Small intestine (tissue), 16 donors: ENCODE measurements at places on chromosomes 6 and 20. TPM values are rescaled to one million over a fixed set of nuclear protein-coding genes. Genes with fewer than 3 reads are reported as not detected.

The DEFB132 gene
- polyA plus RNA-seq = 0.03 TPM

DNA sequence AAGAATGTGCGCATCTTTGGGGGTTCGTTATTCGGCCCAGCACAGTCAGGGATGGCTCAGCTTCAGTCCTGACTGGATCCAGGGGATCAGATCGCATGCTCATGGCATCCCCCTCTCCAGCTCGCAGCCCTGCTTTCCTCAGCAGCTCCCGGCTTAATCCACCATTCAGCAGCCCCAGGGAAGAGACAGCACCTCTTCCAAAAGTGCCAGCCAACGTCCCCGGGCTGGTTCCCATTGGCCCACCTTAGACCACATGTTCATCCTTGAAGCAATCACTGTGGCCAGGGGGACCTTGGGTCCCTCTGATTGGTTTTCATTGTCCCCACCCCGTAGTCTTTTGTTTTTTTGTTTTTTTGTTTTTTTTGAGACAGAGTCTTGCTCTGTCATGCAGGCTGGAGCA is 188.7 kb downstream of the ZMYND8 start:
- H3K27me3 ChIP-seq = no peaks in the 10 kb centered on the region
- H3K36me3 ChIP-seq = no peaks in the 10 kb centered on the region
- H3K27ac ChIP-seq = no peak overlapping the region

GRCh38 chr6:152305672-152306071 is 331.5 kb downstream of the SYNE1 start:
- no peaks in the 10 kb centered on the region for H3K36me3 ChIP-seq
- H3K27me3 ChIP-seq = no peaks in the 10 kb centered on the region
- no peak overlapping the region for H3K4me3 ChIP-seq
- no peak for DNase-seq
- H3K27ac ChIP-seq = no peak overlapping the region
- no peaks in the 10 kb centered on the region for H3K4me1 ChIP-seq

- DNase-seq = no peak
- no peaks in the 10 kb centered on the region for H3K36me3 ChIP-seq
- H3K4me3 ChIP-seq = no peak overlapping the region
- H3K27me3 ChIP-seq = no peaks in the 10 kb centered on the region
- H3K4me1 ChIP-seq = no peaks in the 10 kb centered on the region
- no peak overlapping the region for H3K27ac ChIP-seq
Observed at GRCh38 chr20:43387737-43388136, 70.0 kb upstream of the SRSF6 start.

The SAMD3 gene
- 3.1 TPM for polyA plus RNA-seq

The HLA-DQB2 gene
- 0.09 TPM for polyA plus RNA-seq

- DNase-seq = no peak
- peaks cover 10% of the 10 kb centered on the region for H3K36me3 ChIP-seq
- peaks cover 20% of the 10 kb centered on the region for H3K4me1 ChIP-seq
- peak overlapping the region; percentile 70 for H3K27ac ChIP-seq
- no peaks in the 10 kb centered on the region for H3K27me3 ChIP-seq
Observed at GRCh38 chr6:139370283-139370998, 4.0 kb downstream of the CITED2 start.

The SLC4A11 gene
- polyA plus RNA-seq = 0.24 TPM

The GABRR1 gene
- polyA plus RNA-seq = not detected

The INSM1 gene
- polyA plus RNA-seq = 2.2 TPM

- no peak overlapping the region for H3K4me3 ChIP-seq
- no peaks in the 10 kb centered on the region for H3K27me3 ChIP-seq
- H3K27ac ChIP-seq = peak overlapping the region; percentile 74
- peaks cover 8% of the 10 kb centered on the region for H3K4me1 ChIP-seq
Observed at GRCh38 chr6:143549221-143549948, 37.9 kb upstream of the FUCA2 start.

GRCh38 chr6:142879527-142879926 is 65.4 kb downstream of the HIVEP2 start:
- DNase-seq = no peak
- no peak overlapping the region for H3K27ac ChIP-seq
- H3K36me3 ChIP-seq = no peaks in the 10 kb centered on the region
- H3K4me1 ChIP-seq = peaks cover 16% of the 10 kb centered on the region
- no peak overlapping the region for H3K4me3 ChIP-seq
- no peaks in the 10 kb centered on the region for H3K27me3 ChIP-seq

DNA sequence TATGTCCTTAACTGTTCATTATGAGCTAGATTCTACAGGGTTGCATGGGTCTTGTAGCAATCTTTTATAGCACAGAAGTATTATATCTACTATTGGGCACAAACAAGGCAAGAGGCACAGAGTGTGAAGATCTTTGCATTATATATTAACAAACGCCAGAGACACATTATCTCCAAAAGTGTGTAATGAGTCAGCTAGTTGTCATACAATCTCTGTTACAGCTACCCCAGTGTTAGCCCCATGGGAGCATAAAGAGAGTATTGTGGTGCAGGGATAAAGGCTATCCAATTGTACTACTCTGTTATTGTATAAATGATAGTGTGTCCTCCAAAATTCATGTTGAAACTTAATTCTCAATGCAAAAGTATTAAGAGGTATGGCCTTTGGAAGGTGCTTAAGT is 148.4 kb upstream of the RIMS1 start:
- no peaks in the 10 kb centered on the region for H3K27me3 ChIP-seq
- H3K4me1 ChIP-seq = no peaks in the 10 kb centered on the region
- H3K4me3 ChIP-seq = no peak overlapping the region
- no peak for DNase-seq
- H3K36me3 ChIP-seq = no peaks in the 10 kb centered on the region

- H3K4me1 ChIP-seq = no peaks in the 10 kb centered on the region
- no peak overlapping the region for H3K4me3 ChIP-seq
- no peaks in the 10 kb centered on the region for H3K27me3 ChIP-seq
- no peak for DNase-seq
- H3K27ac ChIP-seq = no peak overlapping the region
Observed at GRCh38 chr6:20440296-20440695, 38.6 kb downstream of the E2F3 start.

DNA sequence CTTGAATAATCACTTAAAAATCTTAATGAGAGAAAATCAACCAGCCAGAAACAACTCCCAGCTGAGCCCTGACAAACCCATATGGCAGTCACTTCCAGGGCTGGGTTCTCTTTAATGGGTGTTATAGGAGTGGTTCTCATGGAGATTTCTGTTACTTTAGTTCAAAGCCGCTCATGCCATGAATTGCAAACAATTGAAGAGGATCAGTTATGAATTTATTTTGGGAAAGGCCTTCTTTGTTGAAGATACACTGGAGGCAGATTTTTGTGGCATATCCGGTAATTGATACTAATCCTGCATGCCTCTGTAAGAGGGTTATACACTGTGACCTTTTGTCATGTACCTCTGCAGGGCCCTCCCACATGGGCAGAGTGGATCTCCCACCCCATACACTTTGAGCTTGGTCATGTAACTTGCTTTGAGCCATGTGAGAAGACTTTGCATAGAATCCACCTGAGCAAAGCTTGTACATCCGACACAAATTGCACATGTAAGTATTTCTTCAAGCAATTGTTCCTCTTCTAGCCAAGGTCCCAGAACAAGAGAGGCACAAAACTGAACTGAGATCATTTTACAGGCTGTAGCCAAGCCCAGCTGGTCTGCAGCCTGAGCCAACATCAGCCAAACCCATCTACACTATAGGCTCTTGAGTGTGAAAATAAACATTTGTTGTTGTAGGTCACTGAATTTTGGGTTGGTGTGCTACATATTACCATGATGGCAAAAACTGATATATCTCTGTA is 492.3 kb downstream of the PREX1 start:
- no peaks in the 10 kb centered on the region for H3K36me3 ChIP-seq
- no peak overlapping the region for H3K4me3 ChIP-seq
- no peaks in the 10 kb centered on the region for H3K4me1 ChIP-seq
- H3K27ac ChIP-seq = no peak overlapping the region

GRCh38 chr6:43231053-43231452 is 1.8 kb upstream of the DNPH1 start:
- DNase-seq = no peak
- H3K27me3 ChIP-seq = peaks cover 1% of the 10 kb centered on the region
- no peak overlapping the region for H3K4me3 ChIP-seq
- H3K27ac ChIP-seq = no peak overlapping the region
- H3K36me3 ChIP-seq = peaks cover 13% of the 10 kb centered on the region

DNA sequence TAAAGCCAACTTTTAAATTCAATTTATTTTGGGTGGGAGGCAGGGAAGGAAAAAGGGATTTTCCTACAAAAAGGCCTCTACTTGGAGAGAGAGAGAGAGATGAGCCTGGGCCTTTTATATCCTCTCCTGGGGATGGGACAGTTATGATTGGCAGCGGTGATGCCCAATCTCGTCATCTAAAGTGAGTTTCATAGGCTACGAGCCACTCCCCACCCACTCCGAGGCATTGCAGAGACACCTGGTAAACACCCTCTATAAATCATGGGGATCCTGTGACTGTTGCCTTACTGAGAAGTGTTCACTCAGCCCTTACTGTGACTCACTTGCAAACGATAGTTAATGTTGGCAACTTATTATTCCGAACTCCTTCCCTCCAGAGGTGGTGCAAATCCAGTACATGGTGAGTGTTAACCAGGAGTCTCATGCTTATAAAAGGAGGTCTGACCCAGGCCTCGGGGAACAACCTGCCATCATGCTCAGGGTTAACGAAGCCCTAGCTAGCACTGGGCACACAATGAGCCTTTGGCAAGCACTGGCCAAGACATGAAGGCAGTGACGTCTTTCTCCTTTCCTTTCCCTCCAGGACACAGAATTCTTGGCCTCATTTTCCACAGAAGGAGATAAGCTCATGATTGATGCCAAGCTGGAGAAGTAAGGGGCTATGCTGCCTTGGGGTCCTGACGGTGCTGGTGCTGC is 20.5 kb downstream of the BPIFB4 start:
- H3K4me3 ChIP-seq = no peak overlapping the region
- H3K27me3 ChIP-seq = no peaks in the 10 kb centered on the region
- no peaks in the 10 kb centered on the region for H3K4me1 ChIP-seq
- DNase-seq = no peak
- H3K27ac ChIP-seq = no peak overlapping the region

- no peaks in the 10 kb centered on the region for H3K4me1 ChIP-seq
- DNase-seq = no peak
Observed at GRCh38 chr20:24933266-24933908, 15.7 kb upstream of the CST7 start.

DNA sequence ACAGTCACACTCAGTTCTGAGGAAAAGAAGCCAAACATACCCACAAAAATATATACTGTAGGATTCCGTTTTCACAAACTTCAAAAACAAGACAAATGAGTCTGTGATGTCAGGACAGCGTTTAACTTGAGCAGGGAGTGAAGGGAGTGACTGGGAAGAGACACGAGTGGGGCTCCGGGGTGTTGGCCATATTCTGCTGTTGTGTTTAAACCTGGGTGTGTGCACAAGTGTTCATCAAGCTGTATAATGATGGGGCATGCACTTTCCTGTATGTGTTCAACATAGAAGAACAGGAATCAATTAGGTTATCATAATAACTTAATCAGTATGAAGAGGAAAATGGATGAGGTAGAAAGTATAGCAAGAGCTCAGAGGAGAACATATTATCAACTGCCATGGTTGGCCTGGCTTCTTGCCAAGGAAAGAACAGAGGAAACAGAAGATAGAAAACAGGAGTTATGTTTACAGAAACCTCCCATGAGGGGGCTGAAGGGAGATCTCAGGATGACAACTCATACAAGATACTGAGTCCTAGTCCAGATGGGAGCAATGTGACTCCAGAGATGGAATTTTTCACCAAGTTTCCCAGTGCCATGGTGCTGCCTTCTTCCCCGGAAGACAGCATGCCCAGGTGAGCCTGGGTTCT is 15.1 kb upstream of the AFDN start:
- no peak overlapping the region for H3K27ac ChIP-seq
- no peak overlapping the region for H3K4me3 ChIP-seq
- H3K4me1 ChIP-seq = peaks cover 10% of the 10 kb centered on the region
- H3K36me3 ChIP-seq = no peaks in the 10 kb centered on the region
- DNase-seq = no peak

- DNase-seq = no peak
- no peaks in the 10 kb centered on the region for H3K27me3 ChIP-seq
- peaks cover 24% of the 10 kb centered on the region for H3K36me3 ChIP-seq
- H3K4me1 ChIP-seq = no peaks in the 10 kb centered on the region
- no peak overlapping the region for H3K4me3 ChIP-seq
Observed at GRCh38 chr20:61997891-61998290, 67.8 kb downstream of the TAF4 start.

The CASS4 gene
- 1.1 TPM for polyA plus RNA-seq

DNA sequence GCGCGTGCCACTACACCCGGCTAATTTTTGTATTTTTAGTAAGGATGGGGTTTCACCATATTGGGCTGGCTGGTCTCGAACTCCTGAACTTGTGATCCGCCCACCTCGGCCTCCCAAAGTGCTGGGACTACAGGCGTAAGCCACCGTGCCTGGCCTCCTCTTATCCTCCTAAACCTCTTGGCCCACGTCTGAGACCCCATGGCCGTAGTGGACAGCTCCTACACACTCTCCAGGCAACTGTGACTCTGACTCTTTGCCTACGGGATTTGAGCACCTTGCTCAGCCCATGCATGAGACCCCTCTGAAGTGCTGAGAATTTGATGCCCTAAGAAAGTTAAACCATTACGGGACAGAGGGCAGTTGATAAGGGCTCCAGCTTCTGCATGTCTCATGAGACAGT is 25.0 kb downstream of the PERP start:
- DNase-seq = no peak
- H3K27ac ChIP-seq = no peak overlapping the region
- no peak overlapping the region for H3K4me3 ChIP-seq
- no peaks in the 10 kb centered on the region for H3K27me3 ChIP-seq

The C6orf15 gene
- polyA plus RNA-seq = not detected

DNA sequence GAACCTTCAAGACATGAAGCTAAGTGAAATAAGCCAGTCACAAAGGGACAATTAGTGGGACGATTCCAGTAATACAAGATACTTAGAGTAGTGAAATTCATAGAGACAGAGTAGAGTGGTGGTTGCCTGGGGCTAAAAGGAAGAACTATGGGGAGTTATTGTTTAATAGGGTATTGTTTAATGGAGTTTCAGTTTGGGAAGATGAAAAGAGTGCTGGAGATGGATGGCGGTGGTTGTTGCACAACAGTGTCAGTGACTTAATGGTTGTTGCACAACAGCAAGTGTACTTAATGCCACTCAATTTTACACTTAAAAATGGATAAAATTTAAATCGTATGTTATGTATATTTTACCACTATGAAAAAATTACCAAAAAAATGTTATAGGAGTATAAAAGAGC is 209.7 kb upstream of the TENT5A start:
- H3K36me3 ChIP-seq = no peaks in the 10 kb centered on the region
- no peak overlapping the region for H3K27ac ChIP-seq
- H3K27me3 ChIP-seq = no peaks in the 10 kb centered on the region
- H3K4me3 ChIP-seq = no peak overlapping the region
- no peak for DNase-seq

GRCh38 chr6:116265041-116265829 is 11.4 kb upstream of the TSPYL4 start:
- H3K27me3 ChIP-seq = no peaks in the 10 kb centered on the region
- H3K36me3 ChIP-seq = peaks cover 13% of the 10 kb centered on the region
- DNase-seq = no peak
- H3K27ac ChIP-seq = no peak overlapping the region
- no peak overlapping the region for H3K4me3 ChIP-seq
